Stimulated activated CD4-positive, alpha-beta T cell treated with anti-CD3 and anti-CD28 coated beads, Interleukin-4, amount 100 ng/mL, for 24 hours (primary cell): ENCODE measurements at places on chromosomes 2 and 18.

GRCh38 chr2:3113769-3114168, 263.8 kb downstream of the EIPR1 start:
- no peak for DNase-seq

DNA sequence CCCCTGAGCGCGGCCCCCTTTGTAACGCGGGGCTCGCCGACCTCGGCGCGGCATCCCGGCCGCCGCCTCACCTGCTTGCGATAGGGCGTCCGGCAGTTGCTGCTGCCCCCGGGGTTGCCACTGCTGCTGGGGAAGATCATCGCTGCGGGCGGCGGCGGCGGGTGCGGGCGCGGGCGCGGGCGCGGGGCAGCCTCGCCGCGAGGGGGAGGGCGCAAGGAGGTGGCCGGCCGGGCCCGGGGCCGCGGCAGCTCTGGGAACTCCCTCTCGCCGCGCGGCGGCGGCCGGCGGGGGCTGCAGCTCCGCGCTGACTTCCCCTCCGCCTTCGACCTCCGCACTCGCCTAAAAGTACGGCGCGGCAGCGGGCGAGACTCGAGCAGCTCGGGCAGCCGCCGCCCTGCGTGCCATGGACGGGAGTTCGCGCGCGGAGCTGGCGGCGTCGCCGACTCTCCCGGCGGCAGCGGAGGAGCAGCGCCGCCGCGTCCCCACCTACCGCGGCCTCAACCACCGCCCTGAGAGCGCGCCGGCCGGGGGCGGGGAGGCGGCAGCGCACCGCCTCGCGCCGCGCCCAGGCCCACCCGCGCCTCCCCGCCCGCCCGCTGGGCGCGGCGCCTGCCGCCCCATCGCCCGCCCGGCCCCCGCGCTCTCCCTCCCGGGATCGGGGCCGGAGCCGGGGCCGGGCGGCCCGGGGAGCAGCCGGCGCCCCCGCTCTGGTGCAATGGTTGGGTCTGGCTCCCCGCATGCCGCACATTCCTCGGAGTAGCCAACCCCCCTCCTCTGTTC, 86.0 kb downstream of the RBMS1 start:
- DNase-seq, result peak; percentile 54

- no peak for DNase-seq
Measured at GRCh38 chr2:156129227-156129626, 203.3 kb downstream of the NR4A2 start.

- peak; percentile 55 for DNase-seq
Measured at GRCh38 chr2:9770308-9771100, 72.8 kb upstream of the TAF1B start.

DNA sequence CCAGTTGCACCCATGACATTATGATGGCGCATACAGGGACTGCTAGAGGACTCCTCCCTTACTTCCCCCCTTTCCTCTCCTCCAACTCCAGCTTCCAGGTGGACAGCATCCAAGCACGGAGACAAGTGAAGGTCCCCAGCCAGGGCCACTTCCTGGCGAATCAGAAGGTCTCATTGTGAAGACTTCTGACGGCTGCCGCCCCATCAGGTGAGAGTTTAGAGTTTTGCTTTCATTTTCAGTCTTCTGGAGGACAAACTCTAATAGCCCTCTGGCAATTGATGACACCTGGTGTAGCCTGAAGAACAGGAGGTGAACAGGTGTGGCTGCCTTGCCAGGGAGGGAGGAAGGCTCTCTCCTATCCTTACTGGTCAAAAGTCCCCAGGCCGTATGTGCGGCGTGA, 77.3 kb upstream of the KCNH7 start:
- no peak for DNase-seq

GRCh38 chr18:79506191-79507075, 110.7 kb downstream of the NFATC1 start:
- DNase-seq, result no peak
